ENCODE measurements at places on chromosomes 13 and 19.

DNA sequence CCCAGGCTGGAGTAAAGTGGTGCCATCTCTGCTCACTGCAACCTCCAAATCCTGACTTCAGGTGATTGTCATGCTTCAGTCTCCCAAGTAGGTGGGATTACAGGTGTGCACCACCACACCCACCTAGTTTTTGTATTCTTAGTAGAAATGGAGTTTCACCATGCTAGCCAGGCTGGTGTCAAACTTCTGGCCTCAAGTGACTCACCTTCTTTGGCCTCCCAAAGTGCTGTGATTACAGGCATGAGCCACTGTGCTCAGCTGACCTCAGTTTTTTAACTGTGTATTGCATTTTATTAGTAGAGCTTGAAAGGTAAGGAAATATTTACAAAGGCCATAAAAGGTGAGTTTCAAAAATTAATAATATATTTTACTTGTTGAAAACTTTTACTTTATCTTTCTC lies 2.3 kb downstream of the ZNF726 start:
- DNase-seq, result no peak

- DNase-seq, result no peak
Observed at GRCh38 chr13:95258619-95259194, 42.5 kb downstream of the ABCC4 start.

DNA sequence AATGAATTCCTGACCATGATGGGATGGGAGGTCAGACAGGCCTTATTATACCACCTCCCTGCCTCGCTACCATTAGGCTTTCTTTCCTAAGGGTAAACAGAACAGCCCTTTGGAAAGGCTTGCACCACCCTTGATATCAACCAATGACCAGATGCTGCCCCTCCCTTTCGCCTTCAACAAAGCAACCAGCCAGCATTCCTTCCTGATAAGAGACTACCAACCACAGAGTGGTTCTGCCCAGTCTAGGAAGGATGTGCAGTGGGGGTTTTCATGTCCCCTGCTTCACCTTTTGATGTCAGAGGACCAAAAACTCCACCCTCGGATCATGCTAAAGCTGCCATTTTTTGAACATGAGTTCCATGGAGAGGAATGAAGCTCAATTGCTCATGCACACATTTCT lies 21.7 kb downstream of the TEX30 start:
- no peak for DNase-seq

DNA sequence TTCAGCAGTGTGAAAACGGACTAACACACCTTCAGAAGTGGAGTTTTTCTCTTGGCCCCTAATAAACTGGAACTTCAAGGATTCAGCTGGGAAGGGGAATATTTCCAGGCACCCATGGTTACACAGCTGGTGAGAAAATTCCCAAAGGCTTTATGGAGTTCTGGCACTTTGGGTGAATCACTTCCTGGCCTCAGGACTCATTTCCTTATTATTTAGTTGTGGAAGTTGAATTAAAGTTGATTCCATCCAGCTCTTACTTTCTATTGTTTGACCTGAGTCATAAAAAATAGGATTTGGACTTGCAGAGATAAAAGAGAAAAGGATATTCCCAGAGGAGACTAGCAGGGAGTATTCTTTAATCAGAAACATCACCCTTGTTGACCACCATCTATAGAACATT lies 882.1 kb downstream of the UQCRFS1 start:
- no peak for DNase-seq

DNA sequence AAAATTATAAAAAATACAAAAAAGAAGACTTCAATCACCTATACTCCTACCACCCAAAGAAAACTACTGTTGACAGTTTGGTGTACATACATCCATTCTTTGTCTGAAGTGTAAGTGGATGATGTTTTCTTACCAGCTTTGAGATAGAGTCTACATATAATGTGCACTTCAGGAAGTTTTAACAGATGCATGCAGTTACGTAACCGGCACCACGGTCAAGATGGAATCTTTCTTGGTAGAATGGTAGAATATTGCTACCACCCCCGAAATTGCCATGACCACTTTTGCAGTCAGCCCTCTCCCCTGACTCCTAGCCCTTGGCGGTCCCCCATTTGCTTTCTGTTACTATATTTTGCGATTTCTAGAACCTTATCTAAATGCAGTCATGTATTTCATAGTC lies 1.4 kb downstream of the CUL4A start:
- no peak for DNase-seq

- DNase-seq, result no peak
Observed at GRCh38 chr13:53694814-53695532, 666.4 kb downstream of the OLFM4 start.

- no peak for DNase-seq
Observed at GRCh38 chr13:49441846-49442245, 2.0 kb downstream of the CAB39L start.

- DNase-seq, result no peak
Observed at GRCh38 chr19:7743425-7743841, 3.9 kb downstream of the CD209 start.

- DNase-seq, result no peak
Observed at GRCh38 chr19:38792250-38793111, 3.5 kb downstream of the LGALS7B start.
